Activated CD8-positive, alpha-beta T cell treated with anti-CD3 and anti-CD28 coated beads, Interleukin-2, amount 10 ng/mL, durations not matched to agents 7 days and 5 days (primary cell): ENCODE measurements at places on chromosomes 2 and 18.
A peak's percentile ranks its signal among the peaks of the same experiment; 100 is the strongest.

- no peak for DNase-seq
These were observed 920.6 kb upstream of the PIK3C3 start for GRCh38 chr18:41034413-41034812.

GRCh38 chr2:232668805-232669444 is 28.2 kb upstream of the GIGYF2 start:
- DNase-seq, result no peak

DNA sequence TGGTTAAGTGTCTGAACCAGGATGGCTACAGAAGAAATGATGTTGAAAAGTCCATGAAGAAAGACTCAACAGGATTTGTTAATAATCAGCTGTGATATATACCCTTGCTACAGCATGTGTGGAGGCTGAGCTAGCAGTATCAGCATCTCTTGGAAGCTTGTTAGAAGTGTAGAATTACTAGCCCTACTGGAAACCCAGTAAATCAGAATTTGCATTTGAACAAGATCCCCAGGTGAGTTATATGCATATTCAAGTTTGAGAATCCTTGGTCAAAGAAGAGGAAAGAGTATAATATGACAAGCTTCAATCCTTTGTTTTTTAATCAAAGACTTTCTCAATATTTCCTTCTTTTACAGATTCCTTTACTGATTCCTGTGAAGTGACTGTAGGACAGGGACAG is 109.0 kb upstream of the KCNJ3 start:
- DNase-seq, result no peak

DNA sequence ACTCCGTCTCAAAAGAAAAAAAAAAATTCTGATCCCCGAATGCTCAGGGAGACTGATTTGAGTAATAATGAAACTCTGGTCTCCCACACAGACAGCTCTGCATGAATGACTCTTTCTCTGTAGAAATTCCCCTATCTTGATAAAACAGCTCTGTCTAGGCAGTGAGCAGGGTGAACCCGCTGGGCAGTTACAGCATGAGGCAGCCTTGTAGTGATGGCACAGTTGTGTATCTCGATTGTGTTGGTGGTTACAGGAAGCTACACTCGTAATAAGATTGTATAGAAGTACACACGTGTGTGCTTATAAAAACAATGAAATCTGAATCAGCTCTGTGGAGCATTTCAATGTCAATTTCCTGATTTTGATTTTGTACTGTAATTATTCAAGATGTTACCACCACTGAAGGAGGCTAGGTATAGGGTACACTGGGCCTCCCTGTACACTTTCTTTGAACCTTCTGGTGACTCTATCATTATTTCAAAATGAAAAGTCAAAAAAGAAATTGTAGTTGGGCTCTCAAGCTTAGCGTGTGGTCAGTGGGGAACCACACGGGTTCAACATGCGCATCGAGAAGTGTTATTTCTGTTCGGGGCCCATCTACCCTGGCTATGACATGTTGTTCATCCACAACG is 34.9 kb upstream of the ATP8B1 start:
- peak; percentile 38 for DNase-seq

DNA sequence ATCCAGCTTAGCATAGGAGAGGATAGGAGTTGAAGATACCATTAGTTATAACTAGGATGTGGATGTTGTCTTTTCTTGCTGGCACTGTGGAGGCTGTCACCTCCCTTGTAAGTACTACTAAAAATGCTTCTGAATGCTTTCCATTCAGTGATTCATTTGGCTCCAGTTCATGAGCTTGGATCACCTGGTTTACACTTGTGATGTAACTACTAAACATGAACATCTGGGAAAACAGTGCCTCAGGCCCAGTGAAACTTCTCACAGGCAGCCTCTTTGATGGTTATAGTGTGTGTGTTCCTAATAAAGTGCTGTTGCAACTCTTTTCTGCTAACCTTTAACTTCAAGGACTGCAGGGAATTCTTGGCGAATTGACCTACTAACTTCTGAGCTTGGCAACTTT is 13.0 kb upstream of the SLC9A2 start:
- DNase-seq, result no peak

DNA sequence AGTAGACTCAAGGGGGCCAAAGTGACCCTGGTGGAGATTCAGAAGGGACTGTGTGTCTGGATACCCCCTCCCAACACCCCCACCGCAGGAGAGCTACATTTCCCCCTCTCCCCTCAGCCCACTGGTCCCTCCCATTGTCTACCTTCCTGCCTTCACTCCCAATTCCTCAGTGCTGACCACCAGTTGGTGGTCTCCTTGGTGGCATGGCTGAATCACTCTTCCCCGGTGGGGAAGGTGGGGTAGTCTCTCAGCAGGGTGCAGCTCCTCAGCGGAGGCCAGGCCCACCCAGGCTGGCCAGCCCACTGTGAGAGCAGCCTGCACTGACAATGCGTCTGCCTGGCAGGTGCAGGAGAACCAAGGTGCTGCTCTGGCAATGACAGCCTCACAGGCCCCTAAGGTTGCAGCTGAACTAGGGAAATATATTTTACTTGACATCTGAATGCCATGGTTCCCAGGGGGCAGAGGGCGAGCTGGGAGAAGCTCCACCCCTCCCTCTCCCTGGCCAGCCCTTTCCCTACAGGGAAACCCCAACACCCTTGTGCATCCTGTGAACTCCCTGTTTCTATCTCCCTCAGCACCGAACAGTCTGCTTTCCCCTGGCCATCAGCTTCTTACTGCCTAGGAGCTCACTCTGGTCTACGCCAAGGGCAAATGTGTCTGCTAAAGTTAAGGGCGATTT is 62.6 kb upstream of the PAX8 start:
- DNase-seq, result no peak

DNA sequence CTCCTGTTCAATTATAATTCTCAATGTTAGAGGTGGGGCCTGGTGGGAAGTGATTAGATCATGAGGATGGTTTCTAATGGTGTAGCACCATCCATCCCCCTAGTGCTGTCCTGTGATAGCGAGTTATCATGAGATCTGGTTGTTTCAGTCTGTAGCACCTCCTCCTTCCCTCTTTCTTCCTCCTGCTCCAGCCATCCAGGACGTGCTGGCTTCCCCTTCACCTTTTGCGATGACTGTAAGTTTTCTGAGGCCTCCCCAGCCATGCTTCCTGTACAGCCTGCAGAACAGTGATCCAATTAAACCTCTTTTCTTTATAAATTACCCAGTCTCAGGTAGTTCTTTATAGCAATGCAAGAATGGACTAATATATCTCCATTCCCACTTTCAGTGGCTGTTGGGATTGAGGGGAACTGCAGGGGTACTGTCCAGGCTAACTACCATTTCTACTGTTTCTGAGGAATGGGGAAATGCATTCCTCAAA is 19.2 kb downstream of the SPIRE1 start:
- no peak for DNase-seq
